ENCODE measurements at places on chromosomes 12 and 14.
A peak's percentile ranks its signal among the peaks of the same experiment; 100 is the strongest.

DNA sequence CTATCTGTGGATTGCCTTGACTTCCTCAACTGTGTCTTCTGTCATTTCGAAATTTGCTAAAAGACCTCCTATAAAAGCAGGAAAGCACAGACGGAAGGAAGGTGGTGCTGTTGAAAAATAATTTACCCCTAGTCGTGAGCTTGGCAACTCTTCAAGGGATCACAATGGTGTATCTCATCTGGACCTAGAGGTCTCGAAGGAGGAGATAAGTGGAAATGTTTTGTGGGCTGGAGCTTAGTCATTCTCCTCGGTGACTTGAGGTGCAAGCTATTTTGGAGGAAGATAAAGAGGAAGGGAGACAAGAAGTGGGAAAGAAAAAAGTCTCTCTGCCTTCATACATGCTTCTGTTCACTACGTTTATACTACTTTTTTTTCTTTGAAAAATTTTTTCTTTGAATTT, 89.9 kb downstream of the FLRT2 start:
- DNase-seq = no peak

DNA sequence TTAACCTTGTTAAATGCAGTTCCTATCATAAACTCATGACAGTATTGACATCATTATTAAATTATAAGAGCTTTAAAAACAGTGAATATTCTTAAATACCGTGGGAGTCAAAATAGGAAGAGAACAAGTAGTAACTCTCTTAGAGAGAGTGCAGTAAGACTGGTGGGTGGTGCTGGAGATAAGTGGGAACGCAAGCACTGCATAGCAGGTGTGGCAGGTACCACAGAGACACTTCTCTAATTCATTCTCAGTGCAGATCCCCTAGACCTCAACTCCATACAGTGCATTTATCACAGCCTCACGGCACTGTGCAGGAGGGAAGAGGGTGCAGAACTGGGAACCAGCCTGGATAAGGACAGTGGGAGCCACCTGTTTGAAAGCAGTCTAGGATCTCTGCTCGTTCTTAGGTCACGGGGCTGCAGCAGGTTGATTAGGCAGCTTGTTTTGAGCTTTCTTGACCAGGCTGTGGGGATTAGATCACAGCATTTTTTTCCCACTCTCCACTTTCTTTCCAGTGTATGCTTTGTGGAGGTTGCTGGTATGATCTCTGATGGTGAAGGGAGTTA, 165.6 kb downstream of the PRKCH start:
- DNase-seq = no peak

- DNase-seq = no peak
Measured at GRCh38 chr12:49041881-49042484, 18.6 kb downstream of the KMT2D start.

DNA sequence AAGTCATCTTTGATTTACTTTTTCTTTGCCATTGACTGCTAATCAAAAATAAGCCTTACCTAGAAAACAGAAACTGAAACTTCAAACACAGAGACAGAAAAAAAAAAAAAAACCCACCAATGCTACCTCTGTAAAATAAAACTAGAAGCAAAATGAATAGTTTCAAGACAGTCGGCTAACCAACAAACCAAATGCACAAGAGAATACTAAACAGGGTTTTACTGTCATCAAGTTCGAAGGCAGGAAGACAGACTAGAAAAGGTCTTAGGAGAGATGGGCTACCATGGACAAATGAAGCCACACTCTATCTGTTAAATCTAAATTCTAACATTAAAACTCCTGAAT, 59.5 kb downstream of the SEL1L start:
- DNase-seq = no peak

DNA sequence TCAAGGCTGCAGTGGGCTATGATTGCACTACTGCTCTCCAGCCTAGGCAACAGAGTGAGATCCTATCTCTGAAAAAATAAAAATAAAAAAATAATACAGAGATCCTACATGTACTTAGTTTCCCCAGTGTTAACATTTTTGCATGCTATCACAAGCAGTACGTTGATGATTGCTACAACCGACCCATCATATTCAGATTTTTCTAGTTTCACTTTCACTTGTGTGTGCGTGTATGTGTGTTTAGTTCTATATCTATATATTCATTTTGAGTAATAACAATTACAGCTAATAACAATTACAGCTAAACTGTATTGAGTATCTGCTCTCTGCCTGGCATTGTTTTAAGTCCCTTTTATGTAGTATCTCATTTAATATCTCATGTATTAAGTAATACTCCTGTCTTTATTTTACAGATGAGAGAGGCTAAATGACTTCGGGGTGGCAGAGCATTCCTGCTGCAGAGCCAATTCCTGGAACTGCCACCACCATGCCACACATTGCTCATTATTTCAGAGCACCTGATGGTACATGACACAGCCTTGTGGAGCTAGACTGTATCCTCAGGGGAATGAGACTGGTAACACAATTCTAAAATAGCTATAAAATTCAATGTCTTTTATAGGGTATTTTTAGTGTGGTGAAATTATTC, 153.1 kb downstream of the BCAT1 start:
- no peak for DNase-seq

GRCh38 chr14:20564501-20564997, 3.7 kb upstream of the RNASE9 start:
- no peak for DNase-seq

- peak; percentile 22 for DNase-seq
Measured at GRCh38 chr14:63342371-63342770, 23.6 kb upstream of the GPHB5 start.

- no peak for DNase-seq
Measured at GRCh38 chr14:50095895-50096294, 20.5 kb downstream of the VCPKMT start.

GRCh38 chr12:91098941-91099340, 12.4 kb downstream of the LUM start:
- DNase-seq = peak; percentile 89

- DNase-seq = no peak
Measured at GRCh38 chr14:99176156-99176945, 95.6 kb downstream of the BCL11B start.

GRCh38 chr12:27922531-27923139, 49.9 kb downstream of the PTHLH start:
- DNase-seq = peak; percentile 65

- DNase-seq = no peak
Measured at GRCh38 chr14:99431986-99432385, 48.7 kb downstream of the SETD3 start.

GRCh38 chr12:91483471-91483985, 300.9 kb upstream of the DCN start:
- no peak for DNase-seq

- peak; percentile 84 for DNase-seq
Measured at GRCh38 chr12:54259194-54260011, 20.5 kb downstream of the CBX5 start.

DNA sequence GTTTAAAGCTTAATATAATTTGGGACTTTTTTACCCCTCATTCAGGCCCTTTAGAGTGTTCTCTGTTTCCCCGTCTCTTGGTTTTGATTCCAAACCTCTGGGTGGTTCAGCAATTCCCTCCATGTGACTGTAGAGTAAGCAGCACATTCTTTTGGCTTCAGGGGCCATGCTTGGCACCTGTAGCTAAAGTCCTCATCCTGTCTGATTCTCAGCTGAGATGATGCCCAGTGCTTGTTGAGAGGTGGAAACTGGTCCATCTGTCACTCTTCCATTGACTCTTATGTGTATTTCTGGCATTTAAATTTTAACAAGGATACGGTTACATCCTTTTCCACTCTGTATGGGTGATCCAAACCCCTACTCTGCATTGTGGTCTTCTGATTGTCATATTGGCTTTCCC, 127.1 kb downstream of the DIO2 start:
- DNase-seq = no peak

GRCh38 chr12:116598311-116599284, 39.4 kb downstream of the MAP1LC3B2 start:
- no peak for DNase-seq

- peak; percentile 47 for DNase-seq
Measured at GRCh38 chr12:77377116-77377515, 311.7 kb upstream of the E2F7 start.

GRCh38 chr14:88522393-88522792, 32.4 kb downstream of the PTPN21 start:
- DNase-seq = no peak

DNA sequence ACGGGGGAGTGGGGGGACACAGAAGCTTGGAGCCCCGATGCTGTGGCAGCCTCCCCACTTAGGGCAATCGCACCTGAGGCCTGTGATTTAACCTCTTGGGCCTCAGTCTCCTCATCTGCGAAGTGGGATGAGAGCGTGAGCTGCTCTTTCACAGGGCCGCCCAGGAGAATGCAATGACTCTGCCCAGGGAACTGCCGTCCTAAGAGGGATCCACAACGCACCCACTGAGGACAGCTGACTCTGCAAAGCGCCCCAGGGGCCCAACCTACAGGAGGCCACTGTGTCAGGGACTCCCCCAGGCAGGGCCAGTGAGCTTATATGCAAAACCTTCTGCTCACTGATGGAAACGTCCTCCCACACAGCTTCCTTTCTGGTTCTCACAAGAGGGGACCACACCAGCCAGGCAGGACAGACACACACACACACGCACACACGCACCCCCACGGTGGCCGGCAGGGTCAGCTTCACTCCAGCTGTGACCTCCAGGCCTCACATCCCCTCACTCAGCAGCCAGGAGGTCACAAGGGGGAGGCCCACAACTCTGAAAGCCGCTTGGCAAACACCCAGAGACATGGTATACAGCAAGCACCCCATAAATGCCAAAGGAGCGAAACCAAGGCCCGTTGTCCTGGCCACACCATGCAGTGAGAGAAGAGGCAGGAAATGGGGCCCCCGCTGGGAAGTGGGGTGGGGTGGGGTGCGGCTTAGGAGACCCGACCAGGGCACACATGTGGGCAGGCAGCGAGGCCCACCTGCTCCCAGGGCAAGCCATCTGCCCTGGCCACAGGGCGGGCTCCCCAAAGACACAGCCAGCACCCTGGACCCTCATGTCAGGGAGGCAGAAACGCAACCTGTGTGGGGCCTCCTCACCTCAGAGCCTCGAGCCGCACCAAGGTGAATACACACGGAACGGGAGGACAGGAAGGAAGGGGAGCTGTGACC, 73.3 kb downstream of the NCOR2 start:
- DNase-seq = no peak

GRCh38 chr12:117738233-117738632, 230.6 kb downstream of the KSR2 start:
- no peak for DNase-seq

DNA sequence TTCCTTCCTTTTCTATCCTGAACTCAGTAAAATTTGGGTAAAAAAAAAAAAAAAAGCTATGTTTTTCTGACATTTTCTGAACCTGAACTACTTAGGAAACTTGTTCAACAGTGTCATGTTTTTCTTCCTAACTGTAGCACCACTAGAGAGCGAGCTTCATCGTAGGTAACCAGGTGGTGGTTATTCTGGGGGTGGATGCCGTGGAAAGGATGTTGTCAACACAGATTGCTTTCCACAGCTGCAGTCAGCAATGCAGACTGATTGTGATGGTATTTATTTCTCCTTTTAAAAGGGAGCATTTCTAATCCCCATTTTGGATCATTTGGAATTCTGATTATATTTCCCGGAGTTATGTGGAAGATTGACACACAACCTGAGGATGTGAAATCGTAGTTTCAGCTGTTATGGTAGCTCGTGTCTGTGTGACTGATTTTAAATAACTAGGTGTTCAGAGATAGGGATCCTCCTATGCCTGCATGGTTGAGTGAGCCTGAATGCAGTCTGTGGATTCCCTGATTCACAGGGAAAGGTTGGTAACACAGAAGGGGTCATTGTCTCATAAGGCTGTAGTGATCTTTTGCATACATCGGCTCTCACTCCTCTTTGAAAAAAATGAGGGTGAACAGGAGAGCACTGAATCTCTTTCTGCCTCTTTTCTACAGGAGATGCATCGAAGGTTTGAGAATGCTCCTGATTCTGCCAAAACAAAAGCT, 113.2 kb downstream of the ERC1 start:
- no peak for DNase-seq

GRCh38 chr14:24298892-24299254, 707 bp downstream of the DHRS1 start:
- DNase-seq = peak; percentile 50

DNA sequence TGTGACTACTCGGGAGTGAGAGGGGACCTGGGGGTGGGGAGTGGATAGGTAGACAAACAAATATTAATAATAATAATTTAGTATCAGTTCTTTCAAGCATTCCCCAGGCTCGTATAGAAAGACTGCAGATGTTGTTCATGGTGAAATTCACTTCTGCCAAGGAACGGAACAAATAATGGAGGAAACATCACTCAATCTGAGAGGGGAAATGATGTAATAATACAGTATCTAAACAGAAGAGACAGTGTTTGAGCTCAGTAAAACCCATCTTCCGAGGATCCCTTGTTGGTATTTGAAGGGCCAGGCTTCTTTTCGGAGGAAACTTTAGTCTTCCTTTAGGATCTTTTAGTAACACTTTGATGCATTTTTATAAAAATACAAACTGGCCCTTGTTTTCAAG, 114.2 kb downstream of the KCNK10 start:
- DNase-seq = no peak

- DNase-seq = no peak
Measured at GRCh38 chr14:72478471-72478893, 415.4 kb downstream of the DPF3 start.

GRCh38 chr12:110917961-110918360, 2.4 kb downstream of the MYL2 start:
- no peak for DNase-seq

DNA sequence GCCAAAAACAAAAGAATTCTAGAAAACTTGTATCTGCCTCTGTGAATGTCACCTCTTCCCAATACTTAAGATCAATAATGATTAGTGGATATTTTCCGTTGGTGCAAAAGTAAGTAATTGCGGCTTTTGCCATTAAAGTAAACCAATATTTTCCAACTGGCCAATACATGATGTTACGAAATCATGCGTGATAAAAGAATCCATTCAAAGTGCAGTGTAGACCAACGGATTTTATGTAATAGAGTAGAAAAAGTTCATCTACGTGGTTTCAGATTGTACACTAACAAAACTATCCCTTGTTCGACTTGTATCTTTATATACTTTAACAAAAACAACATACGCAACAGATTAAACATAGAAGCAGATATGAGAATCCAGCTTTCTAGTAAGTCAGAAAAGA, 626 bp upstream of the ZNF268 start:
- no peak for DNase-seq

GRCh38 chr12:100473050-100473715, 483 bp upstream of the NR1H4 start:
- DNase-seq = no peak

- no peak for DNase-seq
Measured at GRCh38 chr12:38268612-38269011, 48.0 kb upstream of the ALG10B start.

- DNase-seq = no peak
Measured at GRCh38 chr12:131147894-131148293, 194.2 kb downstream of the ADGRD1 start.

GRCh38 chr14:55874785-55875184, 243.4 kb upstream of the PELI2 start:
- no peak for DNase-seq

DNA sequence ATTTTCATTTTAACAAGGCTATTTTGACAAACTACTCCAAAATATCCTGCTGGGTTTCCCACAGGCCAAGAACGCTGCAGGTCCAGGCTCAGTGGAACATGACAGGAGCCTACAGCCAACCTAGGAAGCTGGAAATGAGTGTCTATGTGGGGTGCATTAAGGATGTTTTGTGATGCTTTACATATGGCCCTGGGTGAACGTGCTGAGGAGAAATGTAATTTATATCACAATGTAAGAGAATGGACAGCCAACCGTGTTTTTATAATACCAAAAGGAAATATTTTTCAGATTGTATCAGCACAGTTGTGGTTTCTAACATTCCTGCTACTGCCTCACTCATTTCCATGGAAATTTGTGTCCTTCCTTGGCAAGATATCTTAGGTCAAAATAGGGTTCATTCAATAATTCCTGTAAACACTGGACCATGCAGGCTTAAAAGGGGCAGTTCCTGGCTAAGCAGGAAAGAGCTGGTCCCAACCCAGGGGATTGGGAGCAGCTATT, 51.5 kb downstream of the ST8SIA1 start:
- peak; percentile 90 for DNase-seq
